ENCODE measurements at places on chromosomes 7 and 10.

GRCh38 chr10:96230527-96230926 lies 40.8 kb downstream of the BLNK start:
- DNase-seq, result no peak

- no peak for DNase-seq
Measured at GRCh38 chr7:44368455-44368854, 43.1 kb upstream of the CAMK2B start.

- no peak for DNase-seq
Measured at GRCh38 chr7:134684165-134684564, 37.5 kb downstream of the BPGM start.

GRCh38 chr10:32985775-32986350 lies 27.8 kb upstream of the ITGB1 start:
- no peak for DNase-seq

DNA sequence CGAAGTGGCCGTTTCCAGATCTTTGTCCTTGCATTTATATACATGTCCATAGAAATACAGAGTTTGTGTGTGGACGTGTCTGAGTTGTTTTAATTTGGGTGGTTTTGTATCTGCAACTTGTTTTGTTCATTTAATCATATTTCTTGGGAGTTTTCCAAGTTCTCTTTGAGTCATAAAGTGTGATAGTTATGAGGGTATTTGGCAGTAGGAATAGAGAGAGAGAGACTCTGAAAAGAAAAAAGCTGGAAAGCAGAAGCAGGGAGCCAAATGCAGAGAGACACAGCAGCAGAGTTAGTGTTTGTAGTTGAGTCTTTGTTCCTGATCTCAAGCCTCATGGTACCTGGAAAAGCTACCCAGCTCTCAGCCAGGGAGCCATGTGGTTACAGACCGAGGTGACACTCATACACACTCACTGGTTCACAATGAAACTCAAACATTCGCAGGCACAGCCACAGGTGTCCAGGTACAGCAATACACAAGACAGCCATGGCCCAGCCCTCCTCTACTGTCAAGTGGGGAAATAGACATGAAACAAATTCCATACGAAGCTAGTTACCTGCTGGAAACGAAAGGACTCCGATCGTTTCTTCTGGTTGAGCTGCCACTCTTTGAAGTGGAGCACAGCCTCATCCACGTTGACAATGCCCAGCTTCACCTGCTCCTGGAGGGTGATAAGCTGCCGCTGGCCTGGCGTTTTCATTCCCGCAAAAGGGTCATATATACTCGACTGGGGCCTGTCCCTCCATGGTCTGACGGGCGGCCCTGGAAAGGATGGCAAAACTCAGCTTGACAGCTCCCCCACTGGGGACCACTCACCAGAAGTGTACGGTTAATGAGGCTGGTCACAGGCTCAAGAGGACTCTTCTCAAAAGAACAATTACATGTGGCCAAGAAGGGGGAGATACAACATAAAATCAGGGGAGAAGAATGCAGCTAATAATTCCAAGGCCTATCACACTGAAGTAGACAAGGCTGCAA lies 33.3 kb upstream of the TM9SF3 start:
- no peak for DNase-seq

- no peak for DNase-seq
Measured at GRCh38 chr10:23461557-23461956, 22.7 kb downstream of the OTUD1 start.

DNA sequence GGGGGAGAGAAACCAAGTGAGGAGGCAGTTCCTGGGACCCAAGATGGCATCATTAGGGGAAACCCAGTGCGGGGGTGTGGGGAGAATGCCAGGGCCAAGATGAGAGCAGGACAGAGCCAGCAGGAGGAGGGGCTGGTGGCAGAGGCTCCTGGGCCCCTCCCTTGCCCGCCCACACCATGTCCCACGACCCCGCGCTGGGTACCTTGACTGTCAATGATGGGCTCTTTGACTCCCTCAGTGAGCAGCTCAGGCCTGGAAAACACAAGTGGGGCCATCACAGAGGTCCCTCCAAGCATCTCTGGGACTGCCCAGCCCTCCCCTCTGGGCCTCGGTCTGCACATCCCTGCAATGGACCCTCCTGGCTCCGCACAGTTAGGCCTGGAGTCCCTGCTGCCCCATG lies 75.4 kb downstream of the RABGEF1 start:
- no peak for DNase-seq

- DNase-seq, result no peak
Measured at GRCh38 chr10:4162571-4163286, 377.7 kb upstream of the KLF6 start.

DNA sequence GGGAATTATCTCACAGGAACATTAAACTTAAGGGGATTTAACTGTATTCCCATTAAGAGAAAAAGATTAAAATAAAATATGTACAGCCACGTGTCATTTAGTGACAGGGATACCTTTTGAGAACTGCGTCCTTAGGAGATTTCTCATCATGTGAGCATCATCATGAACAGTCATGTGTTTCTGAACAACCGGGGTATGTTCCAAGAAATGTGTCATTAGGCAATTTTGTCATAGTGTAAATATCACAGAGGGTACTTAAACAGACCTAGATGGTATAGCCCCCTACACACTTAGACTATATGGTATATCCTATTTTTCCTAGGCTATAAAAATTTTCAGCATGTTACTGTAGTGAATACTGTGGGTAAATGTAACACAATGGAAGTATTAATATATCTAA lies 840.3 kb downstream of the CNTNAP2 start:
- no peak for DNase-seq

- no peak for DNase-seq
Measured at GRCh38 chr7:108421720-108422331, 34.4 kb downstream of the NRCAM start.

GRCh38 chr7:116315803-116316202 lies 105.5 kb downstream of the TES start:
- DNase-seq, result no peak

GRCh38 chr10:7915923-7916536 lies 97.7 kb downstream of the TAF3 start:
- no peak for DNase-seq

DNA sequence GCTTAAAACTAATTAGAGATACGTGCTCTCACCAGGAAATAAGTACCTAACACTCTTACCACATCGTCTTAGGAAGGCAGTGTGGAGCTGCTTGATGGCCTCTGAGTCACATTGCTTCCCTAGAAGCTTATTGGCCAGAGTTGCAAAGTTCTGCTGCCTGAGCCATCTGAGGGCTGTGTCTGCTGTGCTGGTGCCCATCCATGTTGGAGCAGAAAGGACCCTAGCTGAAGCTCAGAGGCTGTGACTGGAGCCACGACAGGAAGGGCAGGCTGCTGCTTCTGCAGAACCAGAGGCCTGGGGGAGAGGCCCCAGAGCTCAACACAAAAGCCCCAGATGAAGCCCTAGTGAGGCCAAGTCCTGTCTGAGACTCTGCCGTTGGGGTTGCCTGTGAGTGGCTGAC lies 64.8 kb upstream of the IGFBP3 start:
- no peak for DNase-seq

- peak; percentile 49 for DNase-seq
Measured at GRCh38 chr10:75841266-75841665, 409.8 kb downstream of the LRMDA start.

GRCh38 chr10:71271662-71272055 lies 47.4 kb upstream of the SLC29A3 start:
- no peak for DNase-seq

- DNase-seq, result peak; percentile 23
Measured at GRCh38 chr10:62374862-62375710, 917 bp downstream of the ZNF365 start.

DNA sequence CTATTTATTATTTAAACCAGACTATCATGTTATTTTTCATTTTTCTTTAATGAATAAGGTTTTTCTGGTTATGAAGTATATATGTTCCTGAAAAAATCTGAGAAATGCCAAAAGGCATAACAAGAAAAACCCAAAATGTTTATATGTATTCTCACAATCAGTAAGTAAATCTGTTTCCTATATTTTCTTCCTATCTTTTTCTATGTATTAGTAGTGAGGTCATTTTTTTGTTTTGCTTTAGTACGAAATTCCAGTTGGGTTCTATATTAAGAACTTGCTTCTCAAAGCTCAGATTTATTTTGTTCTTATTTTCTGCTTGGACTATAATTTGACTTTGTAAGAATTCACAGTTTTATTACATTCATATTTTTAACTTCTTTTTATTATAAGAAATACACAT lies 287.5 kb upstream of the NFE2L3 start:
- DNase-seq, result no peak

- DNase-seq, result no peak
Measured at GRCh38 chr10:23080262-23080661, 15.1 kb upstream of the MSRB2 start.

DNA sequence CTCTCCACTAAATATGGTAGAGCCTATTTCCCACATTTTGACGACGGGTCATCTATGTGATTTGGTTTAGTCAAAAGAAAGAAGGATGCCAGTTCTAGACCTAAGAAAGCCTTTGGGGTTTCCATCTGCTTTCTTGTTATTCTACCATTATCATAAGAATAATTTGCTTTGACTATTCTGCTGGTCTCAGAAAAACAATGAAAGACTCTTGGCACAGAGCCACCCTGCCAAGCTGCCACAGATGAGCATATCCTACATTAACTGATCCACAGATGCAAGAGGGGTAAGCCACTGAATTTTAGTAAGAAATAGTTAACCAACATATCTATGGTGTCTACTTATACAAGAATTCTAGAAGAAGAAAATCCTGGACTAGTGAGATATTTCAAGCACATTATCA lies 158.6 kb upstream of the MAGI2 start:
- no peak for DNase-seq

GRCh38 chr7:794207-794606 lies 38.1 kb upstream of the SUN1 start:
- DNase-seq, result no peak

DNA sequence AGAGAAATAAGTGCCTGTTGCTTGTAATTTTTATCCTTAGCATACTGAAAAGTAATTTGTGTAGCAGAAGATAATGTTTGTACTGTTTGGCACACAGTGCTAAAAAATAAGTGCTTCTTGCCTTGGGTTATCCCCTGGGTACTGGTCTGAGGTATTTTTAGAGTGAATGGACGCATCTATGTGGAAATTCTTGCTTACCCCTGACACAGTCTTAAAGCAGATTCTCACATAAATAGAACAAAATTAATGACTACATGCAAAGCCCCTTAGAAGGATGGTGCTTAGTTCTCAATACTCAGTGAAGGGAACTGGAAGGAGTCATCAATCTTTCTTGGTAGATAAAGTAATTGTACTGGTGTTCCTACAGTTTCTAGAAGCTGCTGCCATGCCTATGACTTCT lies 548.6 kb downstream of the ARL4A start:
- DNase-seq, result no peak

DNA sequence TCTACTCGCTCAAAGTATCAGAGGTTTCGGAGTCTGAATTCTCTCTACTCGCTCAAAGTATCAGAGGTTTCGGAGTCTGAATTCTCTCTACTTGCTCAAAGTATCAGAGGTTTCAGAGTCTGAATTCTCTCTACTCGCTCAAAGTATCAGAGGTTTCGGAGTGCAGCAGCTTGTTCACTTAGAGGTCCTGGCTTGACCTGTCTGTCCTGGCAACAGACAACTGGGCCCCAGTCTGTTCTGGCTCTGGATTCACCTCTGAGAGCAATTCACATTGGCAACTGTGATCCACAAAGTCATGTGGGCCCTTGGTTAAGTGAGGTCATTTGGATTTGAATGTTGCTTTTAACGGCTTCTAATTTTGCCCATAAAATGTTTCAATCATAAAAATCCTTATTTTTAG lies 63.9 kb upstream of the ST8SIA6 start:
- no peak for DNase-seq

DNA sequence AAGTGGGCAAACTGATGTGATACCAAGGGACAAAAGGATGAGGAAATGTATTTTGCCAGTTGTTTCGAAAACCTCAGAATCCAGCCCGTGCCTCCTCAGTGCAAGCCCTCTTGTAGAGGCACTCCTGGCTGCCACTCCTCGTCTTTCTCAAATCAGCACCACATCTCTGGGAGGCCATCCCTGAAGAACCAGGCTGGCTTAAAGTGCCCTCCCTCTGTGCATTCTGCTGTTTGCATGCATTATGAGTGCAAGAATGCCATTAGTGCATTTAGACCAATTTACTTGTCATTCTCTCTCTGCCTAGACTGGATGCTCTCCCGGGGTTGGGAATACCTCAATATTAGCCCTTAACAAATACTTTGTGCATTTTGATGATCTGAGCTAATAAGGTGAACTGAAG lies 19.9 kb upstream of the FAM180A start:
- DNase-seq, result no peak

- no peak for DNase-seq
Measured at GRCh38 chr7:70097645-70098044, 499.4 kb downstream of the AUTS2 start.

- DNase-seq, result no peak
Measured at GRCh38 chr10:16105082-16105481, 244.8 kb upstream of the MINDY3 start.

GRCh38 chr10:69315610-69316312 lies 37.5 kb downstream of the HK1 start:
- no peak for DNase-seq

DNA sequence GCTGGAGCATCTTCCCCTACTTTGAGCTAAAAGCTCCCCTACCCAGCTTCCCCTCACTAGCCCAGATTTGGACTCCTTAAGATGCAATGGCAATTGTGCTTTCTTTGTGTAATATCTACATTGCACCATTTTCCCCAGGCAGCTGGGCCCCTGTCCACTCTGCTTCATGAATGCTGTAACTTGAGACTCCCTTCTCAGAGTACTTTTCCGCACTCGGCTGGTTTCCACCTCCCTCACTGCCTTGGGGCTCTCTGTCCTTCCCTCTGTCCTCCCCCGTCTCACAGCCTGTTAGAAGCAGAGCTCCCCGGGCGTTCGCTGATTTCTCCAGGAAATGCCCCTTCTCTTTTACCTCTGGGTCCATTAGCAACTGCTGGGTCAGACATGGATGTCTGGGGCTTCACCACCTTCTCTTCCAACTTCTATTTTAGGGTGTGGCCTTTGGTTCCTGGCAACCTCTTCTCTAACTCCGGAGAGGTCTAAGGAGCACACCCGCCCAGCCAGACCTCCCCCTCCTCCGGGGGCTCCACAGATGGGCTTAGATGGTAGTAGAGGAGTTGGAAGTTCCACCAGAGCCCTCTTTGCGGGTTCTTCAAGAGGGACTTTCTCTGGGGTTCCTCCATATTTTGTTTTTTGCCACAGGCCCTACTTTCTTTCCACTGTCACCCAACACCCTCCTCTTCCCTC lies 2.9 kb upstream of the TMEM72 start:
- DNase-seq, result no peak

- peak; percentile 89 for DNase-seq
Measured at GRCh38 chr7:954330-955238, at the start of gene ADAP1. ADAP1 (minus strand) TSS chr7:954680; CDS start chr7:954477, 203 bp downstream.

GRCh38 chr10:70603449-70603801 lies 884 bp upstream of the PRF1 start:
- no peak for DNase-seq

GRCh38 chr7:15291699-15292098 lies 270.1 kb downstream of the AGMO start:
- no peak for DNase-seq

GRCh38 chr10:98745645-98746044 lies 298.9 kb upstream of the HPS1 start:
- DNase-seq, result no peak
